Ascending aorta (tissue), 2 donors: ENCODE measurements at places on chromosomes 1 and 21. TPM values are rescaled to one million over a fixed set of nuclear protein-coding genes. Genes with fewer than 3 reads are reported as not detected.

DNA sequence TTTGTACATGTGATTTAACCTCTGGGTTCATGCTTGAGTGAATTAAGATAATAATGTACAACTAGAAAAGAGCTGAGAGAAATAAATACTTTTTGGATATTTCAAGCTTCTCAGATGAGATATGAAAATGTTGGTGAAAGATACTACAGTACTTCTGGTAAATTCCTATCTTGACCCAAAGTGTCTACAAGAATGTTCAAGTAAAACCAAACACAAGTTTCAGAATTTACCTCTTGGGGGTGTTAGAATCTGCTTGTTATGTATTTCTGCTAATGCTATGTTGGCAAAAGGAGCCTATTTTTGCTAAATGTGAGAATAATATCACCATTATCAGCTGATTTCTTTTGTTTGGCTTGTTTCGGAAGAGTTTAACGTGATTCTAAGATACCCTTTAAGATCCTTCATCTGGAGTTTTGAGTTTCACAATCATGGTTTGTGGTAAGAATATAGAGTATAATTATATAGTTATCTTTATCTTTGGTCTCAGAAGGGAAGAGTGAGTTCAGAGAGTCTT is 388.5 kb downstream of the LMO4 start:
- H3K27me3 ChIP-seq, result no peaks in the 10 kb centered on the region
- no peak overlapping the region for H3K4me3 ChIP-seq
- H3K27ac ChIP-seq, result no peak overlapping the region
- no peaks in the 10 kb centered on the region for H3K36me3 ChIP-seq

DNA sequence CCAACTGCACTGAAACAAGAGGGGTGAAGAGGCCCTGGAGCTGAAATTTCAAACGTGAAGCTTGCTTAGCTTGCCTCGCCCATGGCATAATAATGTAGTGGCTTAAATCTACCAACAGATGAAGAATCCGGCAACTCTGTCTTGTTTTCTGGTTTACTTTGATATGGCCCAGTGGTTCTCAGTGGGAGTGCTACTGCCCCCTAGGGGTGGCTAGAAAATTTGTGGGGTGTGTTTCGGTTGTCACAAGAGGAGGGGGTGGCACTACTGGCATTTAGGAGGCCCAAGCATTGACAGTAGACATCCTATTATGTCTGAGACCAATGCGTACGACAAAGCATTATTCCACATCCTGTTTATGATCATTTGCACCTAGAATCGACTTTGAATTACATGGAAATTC is 51.9 kb upstream of the C8B start:
- no peak overlapping the region for H3K4me3 ChIP-seq
- H3K27me3 ChIP-seq, result no peaks in the 10 kb centered on the region
- no peaks in the 10 kb centered on the region for H3K4me1 ChIP-seq
- no peak for DNase-seq
- no peaks in the 10 kb centered on the region for H3K36me3 ChIP-seq
- H3K27ac ChIP-seq, result no peak overlapping the region

- peak; percentile 21 for DNase-seq
- H3K4me1 ChIP-seq, result no peaks in the 10 kb centered on the region
- H3K27ac ChIP-seq, result no peak overlapping the region
- no peaks in the 10 kb centered on the region for H3K36me3 ChIP-seq
- no peaks in the 10 kb centered on the region for H3K27me3 ChIP-seq
Observed at GRCh38 chr1:1100296-1100695, 15.6 kb downstream of the C1orf159 start.

DNA sequence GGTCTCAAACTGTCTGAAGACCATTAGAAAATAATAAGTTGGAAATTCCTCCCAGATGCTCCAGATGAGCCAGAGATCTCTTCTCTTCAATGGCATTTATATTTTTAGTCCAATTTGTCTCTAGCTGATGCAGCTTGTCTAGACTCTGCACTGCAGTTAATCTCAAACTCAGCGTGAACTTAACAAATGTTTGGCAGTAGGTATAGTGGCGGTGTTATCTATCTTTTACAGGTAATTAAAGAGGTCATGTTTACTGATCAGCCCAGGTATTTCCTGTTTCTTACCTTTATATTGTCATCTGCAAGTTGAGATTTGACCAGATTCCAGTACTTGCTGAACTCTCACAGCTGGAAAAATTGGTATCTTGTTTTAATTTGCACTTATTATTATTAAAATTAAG is 1024.5 kb upstream of the ADGRL2 start:
- H3K27ac ChIP-seq, result no peak overlapping the region
- no peaks in the 10 kb centered on the region for H3K36me3 ChIP-seq
- H3K4me3 ChIP-seq, result no peak overlapping the region
- H3K4me1 ChIP-seq, result no peaks in the 10 kb centered on the region
- H3K27me3 ChIP-seq, result no peaks in the 10 kb centered on the region
- DNase-seq, result no peak

Gene LRRIQ3
- total RNA-seq, result not detected

Gene CFHR4
- not detected for total RNA-seq

Gene PCP4
- total RNA-seq, result not detected
